ENCODE measurements at places on chromosomes 4 and X. TPM values are rescaled to one million over a fixed set of nuclear protein-coding genes. Genes with fewer than 3 reads are reported as not detected.

DNA sequence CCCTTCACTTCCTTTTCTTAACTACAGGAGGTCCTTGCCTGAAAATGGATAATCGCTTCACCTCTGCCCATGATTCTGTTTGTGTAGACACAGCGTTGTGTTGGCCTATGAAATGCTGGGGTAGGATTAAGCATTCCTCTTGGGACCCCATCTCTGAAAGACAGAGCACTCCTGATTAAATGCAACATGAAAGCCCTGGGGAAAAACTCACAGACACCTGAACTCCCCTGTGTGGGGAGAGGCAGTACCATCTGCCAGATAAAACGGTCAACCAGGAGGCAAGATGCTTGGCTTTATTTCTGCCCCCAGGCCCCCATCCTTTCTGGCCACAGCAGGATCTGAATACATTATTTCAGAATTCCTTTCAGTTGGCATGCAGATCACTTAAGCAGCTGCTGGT is 1.9 kb downstream of the LGI2 start:
- no peak for DNase-seq

GRCh38 chrX:119729408-119730201 is 28.8 kb upstream of the SOWAHD start:
- DNase-seq = no peak

DNA sequence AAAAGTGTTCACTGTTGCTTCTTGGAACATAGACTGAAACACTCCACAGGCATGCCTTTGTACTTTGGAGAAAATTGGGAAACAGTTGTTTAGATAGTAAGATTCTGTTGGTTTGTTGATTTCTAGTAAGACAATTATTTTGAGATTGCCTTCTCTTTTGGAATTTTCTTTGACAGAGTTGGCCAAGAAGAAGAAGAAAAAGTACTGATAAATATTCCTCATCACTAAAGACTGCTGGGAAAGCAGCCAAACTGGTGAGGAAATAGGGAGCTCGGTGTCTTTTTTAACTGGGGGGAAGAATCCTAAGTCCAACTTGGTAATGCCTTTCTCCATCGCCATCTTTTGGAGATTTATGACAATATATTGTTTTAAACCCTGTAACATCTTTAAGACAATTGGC is 370.7 kb downstream of the GPAT3 start:
- no peak for DNase-seq

DNA sequence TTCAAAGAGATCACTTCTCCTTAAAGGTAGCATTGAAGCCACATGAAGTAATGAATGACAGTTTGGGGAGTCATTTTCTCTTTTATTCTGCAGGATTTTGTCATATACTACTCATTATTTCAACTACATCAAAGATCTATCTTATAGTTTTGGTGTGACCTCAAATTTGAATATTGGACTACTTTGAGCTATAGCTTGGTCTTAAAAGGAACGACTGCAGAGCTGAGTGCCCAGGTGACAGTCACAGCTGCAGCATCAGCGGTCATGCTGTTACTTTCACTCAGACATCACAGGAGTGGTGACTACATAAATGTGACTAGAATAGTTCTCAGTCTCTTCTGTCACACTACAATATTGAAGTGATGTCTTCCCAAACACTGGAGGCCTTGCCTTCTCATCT is 10.7 kb upstream of the SPCS3 start:
- DNase-seq = no peak

GRCh38 chr4:1226598-1226997 is 22.3 kb downstream of the CTBP1 start:
- no peak for DNase-seq

DNA sequence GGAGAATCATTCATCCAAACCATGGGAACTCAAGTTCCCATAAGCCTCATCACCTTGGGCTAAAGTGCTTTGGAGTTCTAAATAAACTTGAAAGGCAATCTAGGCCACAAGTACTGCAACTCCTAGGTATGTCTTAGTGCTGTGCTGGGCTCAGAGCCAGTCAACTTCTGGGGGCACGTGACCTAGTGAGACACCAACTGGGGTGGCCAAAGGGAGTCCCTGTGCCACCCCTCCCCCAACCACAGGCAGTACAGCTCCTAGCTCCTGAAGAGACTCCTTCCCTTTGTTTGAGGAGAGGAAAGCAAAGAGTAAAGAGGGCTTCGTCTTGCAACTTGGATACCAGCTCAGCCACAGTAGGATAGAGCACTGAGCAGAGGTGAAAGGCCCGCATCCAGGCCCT is 154.2 kb upstream of the IL1RAPL2 start:
- DNase-seq = no peak

- DNase-seq = no peak
These were observed 1.9 kb downstream of the NPNT start for GRCh38 chr4:105896984-105897775.

DNA sequence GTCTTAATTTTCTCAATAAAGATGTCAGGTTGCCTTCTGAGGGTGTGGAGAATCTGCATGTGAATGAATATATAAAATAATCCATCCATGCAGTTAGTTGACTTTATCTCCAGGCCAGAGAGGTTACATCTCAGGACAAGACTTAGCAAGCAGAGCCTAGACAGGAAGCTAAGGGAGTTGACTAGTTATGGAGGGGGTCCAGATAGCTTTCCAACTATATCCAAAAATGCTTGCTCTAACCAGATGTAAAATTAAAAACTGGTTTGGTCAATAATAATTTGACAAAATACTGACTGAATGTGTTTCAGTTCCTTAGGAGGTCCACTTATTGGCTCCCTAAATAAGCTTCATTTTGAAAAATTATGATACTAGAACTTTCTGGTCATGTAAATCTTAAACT is 101.4 kb downstream of the PAPSS1 start:
- no peak for DNase-seq

DNA sequence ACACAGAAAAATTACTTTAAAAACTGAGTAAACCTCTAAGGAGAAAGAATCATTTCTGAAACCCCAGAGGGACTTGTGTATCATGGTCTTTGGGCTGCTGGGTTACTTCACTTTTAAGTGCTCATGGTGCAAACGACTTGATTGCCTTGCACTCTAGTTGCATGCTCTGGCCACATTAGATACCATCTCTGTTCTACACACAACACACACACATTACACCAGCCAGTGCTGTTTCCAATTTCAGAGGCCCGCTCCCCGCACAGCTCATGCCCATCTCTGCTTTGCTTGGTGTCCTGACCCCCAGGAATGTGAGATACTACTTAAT is 2.1 kb downstream of the PPP3CA start:
- DNase-seq = no peak

GRCh38 chrX:47223476-47224250 is 5.2 kb downstream of the CDK16 start:
- DNase-seq = no peak

- DNase-seq = no peak
These were observed 66.9 kb upstream of the NEIL3 start for GRCh38 chr4:177242651-177243286.

The ASB5 gene
- 133 TPM for polyA plus RNA-seq

The SPANXN1 gene
- not detected for polyA plus RNA-seq

The LANCL3 gene
- 0.40 TPM for polyA plus RNA-seq

The TBC1D9 gene
- polyA plus RNA-seq = 13.8 TPM

The NOX1 gene
- polyA plus RNA-seq = 0.22 TPM
